ENCODE measurements at places on chromosomes 3 and 15.

- peak; percentile 12 for DNase-seq
These were observed 248.9 kb downstream of the SV2B start for GRCh38 chr15:91348752-91349500.

- no peak for DNase-seq
These were observed 98.8 kb downstream of the ARPP21 start for GRCh38 chr3:35737934-35738706.

DNA sequence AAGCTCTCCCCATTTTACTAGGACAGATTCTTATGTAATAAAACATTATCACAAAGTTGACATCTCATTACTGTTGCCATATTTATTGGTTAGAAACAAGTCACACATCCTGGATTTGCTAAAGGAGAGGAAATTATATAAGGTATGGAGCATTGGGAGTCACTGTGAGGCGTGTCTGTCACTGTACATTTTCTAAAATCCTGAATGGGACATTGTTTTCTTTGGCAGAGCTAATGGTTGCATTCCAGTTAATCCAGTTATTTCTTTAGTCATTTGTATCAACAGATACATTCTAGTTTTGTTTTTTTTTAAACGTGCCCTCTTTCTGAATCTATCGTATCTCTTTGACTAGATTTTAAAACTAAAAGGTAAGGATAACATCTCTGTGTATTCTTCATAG, 70.2 kb upstream of the MITF start:
- DNase-seq: no peak

DNA sequence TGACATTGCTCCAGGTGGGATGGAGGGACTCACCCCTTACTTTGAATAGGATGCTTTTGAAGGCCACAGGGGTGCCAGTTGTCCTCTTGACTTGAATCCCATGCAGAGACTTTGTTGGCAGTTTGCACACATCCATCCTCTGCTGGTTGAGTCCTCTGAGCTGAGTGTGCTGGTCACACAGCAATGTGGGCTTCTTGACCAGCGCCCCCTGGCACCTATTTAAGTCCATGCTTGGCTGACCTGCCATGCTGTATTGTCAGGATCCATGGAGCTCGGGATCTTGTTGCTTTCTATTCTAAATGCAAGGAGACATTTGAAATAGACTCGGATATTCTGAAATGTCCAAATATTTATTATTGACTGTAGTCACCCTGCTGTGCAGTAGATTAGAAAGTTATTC, 19.8 kb downstream of the RAB7A start:
- DNase-seq: no peak

DNA sequence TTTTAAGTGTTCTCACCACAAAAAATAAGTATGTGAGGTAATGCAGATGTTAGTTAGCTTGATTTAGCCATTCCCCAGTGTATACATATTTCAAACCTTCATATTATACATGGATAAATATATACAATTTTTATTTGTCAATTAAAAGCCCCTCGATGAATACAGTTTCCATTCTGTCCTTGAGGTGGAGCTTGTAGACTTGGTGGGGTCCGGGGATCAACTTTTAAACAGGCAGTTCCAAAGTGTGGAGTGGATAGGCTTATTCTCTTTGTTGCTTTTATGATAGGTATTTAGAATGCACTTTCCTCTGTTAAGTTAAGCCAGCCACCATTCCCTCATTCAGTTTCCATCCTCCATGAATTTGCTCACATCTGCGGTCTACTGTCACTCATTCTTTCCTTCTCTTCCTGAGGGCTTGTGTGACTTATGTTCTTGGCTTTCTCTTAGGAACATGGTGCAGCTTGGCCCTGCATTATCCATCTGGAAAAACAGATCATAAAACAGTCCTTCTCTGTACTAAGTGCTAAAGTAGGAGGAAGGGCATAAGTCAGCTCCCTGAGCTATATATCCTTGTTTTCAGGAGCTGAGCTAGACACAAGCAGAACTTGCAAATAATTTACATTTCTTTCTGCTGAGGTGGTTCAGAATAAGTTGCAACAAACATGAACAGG, 149.1 kb downstream of the NFKBIZ start:
- DNase-seq: no peak

- no peak for DNase-seq
These were observed 489 bp upstream of the GALNT15 start for GRCh38 chr3:16174026-16174355.

DNA sequence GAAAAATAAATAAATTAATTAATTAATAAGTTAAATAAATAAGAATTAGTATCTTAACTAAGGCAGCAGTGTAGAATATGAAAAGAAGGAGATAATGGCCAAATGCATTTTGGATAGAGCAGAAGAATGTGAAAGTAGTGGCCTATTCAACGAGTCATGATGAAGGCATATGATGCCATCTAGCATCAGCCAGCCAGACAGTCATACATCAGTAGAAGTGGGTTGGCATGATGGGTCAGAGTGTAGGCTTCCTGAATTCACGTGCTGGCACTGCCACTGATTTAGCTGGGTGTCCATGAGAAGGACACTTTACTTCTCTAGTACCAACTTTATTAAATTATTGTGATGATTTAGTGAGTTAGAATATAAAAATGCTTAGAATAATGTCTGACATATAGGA, 256.1 kb upstream of the ARPP21 start:
- no peak for DNase-seq

- no peak for DNase-seq
These were observed 856.8 kb downstream of the OTOL1 start for GRCh38 chr3:162353414-162353813.

GRCh38 chr3:67646586-67647234, 7.7 kb downstream of the SUCLG2 start:
- no peak for DNase-seq

GRCh38 chr15:34001536-34001935, 33.2 kb downstream of the CHRM5 start:
- DNase-seq: no peak

Data from NCI-H524 (cell line).